ENCODE measurements at places on chromosomes 3 and 15.

- no peak for DNase-seq
These were observed 40.0 kb downstream of the TM4SF4 start for GRCh38 chr3:149514471-149514870.

- no peak for DNase-seq
These were observed 24.6 kb downstream of the CCR4 start for GRCh38 chr3:32975891-32976595.

- DNase-seq, result no peak
These were observed 95.1 kb downstream of the FOXP1 start for GRCh38 chr3:71488391-71488809.

DNA sequence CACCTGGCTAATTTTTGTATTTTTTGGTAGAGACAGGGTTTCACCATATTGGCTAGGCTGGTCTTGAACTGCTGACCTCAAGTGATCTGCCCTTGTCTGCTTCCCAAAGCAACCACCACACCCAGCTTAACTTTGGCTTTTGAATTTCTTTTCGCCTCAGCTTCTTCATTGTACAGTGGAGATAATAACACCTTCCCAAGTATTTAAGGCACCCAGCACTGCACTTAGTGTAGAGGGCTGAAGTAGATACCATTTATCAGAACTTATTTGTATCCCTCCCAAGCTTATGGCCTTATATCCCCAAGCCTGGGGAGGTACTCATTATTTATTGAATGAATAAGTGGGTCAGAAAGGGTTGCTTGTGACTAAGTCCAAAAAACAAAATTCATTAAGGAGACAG is 2.3 kb downstream of the SQOR start:
- no peak for DNase-seq

GRCh38 chr3:194045289-194045688 is 90.7 kb upstream of the HES1 start:
- no peak for DNase-seq

GRCh38 chr3:45135959-45136358 is 10.2 kb downstream of the CDCP1 start:
- DNase-seq, result peak; percentile 16

- DNase-seq, result no peak
These were observed 23.7 kb downstream of the CIP2A start for GRCh38 chr3:108565506-108565905.

- no peak for DNase-seq
These were observed 208.3 kb upstream of the SLITRK3 start for GRCh38 chr3:165404357-165405027.

DNA sequence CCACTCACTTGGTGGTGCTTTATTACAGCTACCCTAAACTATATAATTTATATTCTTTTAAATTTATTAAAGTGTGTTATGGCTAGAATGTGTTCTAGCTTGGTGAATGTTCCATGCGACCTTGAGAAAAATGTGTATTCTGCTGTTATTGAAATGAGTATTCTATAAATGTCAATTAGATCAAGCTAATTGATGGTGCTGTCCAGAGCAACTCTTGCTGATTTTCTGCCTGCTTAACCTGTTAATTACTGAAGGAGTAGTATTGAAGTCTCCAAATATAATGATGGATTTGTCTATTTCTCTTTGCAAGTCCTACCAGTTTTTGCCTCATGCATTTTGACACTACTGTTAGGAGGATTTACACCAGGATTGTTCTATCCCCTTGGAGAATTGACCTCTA is 3.2 kb upstream of the TEX9 start:
- no peak for DNase-seq

DNA sequence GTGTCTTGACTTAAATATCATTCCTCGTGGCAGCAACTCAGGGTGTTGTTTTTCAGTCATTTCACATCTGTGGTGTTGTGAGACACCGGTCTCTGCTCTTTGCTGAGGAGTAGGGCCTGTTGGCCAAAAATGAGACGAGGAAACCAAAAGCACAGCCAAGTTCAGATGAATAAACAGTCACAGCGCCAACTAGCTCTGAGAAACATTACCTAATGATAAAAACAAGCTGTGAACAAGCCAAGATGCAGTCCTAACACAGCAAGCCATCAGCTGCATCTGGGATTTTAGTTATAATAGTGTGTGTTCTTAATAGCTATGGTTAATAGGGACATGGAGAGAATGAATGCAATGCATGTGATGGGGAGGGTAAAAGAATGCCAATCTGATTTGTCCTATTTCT is 843.4 kb upstream of the DPPA4 start:
- DNase-seq, result peak; percentile 47

DNA sequence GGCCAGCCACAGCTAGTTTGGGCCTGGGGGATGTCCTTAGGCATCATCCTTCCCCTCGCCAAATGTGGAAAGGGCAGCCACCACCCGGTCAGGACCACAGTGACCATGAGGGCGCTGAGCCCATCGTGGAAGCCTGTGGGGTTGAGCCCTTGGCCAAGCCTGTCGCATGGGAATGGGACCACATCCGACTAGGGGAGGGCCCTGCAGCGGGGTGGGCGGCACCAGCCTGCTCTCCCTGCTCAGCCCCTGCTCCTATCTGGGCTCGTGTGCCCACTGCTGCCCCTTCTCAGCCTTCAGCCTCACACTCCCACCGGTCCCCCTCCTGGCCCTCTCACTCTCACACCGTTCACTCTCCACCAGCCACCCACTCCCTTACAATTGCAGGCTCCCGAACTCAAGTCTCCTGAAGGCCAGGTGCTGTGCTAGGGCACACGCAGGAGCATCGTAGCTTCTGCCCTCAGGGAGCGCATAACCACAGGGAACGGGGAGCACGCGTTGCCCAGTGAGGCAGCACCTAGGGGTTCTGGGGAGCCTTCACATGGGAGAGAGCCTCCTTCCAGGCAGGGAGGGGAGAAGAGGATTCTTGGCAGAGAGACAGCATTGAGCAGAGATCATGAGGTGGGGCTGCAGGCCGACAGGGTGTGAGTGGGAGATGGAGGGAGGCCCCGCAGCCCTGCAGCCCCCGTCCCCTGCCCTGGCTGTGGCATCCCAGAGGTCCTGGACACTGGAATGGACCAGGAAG is 26.1 kb downstream of the LOXL1 start:
- no peak for DNase-seq

- DNase-seq, result peak; percentile 60
These were observed 305.9 kb downstream of the CACNA2D3 start for GRCh38 chr3:54427941-54428871.

GRCh38 chr3:57555306-57555705 is 768 bp upstream of the PDE12 start:
- no peak for DNase-seq

DNA sequence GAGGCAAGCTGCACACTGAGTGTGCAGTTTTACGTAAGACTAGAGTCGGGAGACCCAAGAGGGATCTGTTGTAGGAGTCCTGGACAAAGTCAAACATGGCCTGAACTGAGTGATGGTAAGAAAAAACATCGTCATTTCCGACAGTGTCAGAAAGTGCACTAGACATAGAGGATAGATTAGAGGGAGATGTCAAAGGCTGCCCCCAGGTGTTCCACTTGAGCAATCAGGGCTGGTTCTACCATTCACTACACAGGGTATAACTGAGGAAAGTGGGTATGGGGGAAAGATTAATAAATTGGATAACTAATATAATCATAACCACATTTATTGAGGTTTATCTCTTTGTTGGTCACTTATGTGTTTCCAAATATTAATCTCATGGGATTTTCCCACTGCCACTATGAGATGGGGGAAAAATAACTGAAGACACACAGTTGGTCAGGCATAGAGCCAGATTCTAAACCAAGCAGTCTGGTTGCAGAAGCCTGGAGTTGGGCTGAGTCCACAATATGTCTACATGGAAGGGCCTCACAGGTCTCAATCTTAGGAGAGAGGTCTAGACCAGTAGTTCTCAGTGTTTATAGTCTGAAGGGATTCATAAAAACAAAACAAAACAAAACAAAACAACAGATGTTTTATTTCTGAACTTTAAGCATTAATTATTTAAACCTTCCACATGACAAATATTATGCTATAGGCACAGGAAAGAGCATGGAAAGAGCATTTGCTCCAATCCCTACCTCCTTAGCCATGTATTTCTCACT is 766.5 kb downstream of the NTRK3 start:
- peak; percentile 12 for DNase-seq

GRCh38 chr15:39417366-39418134 is 163.3 kb upstream of the THBS1 start:
- DNase-seq, result no peak

DNA sequence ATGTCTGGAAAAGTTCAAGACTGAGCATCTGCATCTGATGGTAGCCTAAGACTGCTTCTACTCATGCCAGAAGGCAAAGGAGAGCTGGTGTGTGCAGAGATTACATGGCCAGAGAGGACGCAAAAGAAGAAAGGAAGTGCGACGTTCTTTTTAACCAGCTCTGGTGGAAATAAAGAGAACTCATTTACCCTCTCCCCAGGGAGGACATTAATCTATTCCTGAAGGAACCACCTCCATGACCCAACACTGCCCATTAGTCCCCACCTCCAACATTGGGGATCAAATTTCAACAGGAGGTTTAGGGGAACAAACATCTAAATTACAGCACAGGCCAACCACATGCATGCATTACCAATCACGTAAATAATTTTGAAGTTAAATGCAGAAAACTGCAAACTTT is 1.5 kb upstream of the NCK1 start:
- no peak for DNase-seq

DNA sequence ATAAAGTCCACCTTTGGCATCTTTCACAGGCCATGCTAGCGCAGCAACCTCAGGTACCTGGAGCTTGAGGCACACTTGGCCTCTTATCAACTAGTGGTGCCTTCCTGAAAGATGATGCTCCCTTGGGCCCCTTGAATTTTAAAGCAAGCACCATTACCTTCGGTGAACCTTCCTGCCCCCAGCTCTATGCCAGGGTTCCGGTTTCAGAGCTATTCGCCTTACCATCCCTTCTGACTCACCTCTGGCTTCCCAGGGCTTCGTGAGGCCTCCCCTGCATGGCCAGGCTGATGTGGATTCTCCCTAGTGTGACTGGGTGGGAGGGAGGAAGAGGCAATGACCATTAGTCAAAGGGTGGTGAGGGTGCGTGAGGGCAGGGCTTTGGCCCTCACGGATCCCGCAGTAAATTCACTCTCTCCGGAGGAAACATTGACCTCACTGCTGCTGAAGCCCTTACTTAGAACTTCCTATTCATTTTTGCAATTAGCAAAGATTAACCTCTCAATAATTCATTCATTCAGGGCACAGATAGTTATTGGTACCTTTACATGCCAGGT is 16.3 kb downstream of the BHLHE40 start:
- no peak for DNase-seq

GRCh38 chr3:134838599-134838998 is 43.5 kb downstream of the EPHB1 start:
- DNase-seq, result no peak

DNA sequence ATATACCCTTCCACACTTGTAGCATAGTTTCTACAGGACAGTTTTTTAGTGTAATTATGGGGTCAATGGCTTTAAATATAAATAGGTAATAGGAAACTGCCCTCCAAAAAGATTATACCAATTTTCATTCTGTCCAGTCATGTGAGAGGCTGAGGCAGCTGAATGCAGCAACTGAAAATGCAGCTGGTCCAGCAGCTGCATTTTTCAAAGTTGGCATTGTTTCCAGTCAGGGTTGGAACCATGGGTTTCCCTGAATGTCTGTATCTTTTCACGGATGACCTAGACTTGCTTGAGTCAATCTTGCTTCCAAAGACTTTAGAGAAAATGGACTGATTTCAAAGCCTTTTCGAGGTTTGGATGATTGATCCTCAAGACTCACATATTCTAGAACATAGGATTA is 9.9 kb upstream of the KNL1 start:
- peak; percentile 81 for DNase-seq

DNA sequence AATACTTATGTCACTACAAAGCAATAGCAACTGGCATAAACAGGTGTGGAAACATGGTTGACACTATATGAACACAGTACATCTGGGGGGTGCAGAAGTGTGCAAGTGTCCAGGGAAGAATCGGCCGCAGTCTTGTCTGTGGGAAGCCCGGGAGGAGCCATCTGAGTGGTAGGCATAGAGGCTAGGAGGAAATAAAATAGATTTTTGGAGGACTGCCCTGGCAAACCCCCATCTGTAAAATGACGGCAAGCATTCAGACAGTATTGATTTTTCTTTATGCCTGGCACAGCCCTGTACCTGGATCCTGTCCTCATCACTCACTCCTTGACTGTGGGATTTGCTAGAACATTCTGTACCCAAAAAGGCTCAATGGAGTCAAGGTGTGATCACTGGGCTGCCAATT is 31.3 kb downstream of the THSD4 start:
- DNase-seq, result no peak

DNA sequence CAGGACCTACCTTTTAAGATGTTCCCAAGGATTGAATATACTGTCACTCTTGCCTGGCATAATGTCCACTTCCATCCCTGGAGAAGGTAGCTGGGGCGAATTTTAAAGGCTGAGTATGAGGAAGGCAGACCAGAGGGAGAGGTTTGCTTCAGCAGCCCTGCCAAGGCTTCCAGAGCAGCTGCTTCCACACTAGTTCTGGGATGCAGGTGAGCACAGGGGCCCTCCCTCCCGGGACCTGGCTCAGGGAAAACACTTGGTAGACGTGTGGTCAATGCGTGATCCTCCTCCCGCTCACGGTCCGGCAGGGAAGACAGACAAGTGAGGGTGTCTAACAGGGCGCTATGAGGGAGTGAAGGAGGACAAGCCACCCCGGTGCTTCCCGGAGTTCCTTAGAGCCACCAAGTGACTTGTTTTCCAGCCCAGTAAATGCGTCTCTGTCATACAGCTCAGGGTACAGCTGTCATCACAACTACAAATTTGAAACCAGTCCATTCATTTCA is 327.6 kb downstream of the ARRDC4 start:
- DNase-seq, result no peak

GRCh38 chr15:68985361-68985891 is 29.1 kb upstream of the NOX5 start:
- no peak for DNase-seq

GRCh38 chr3:32596909-32597369 is 26.3 kb upstream of the DYNC1LI1 start:
- DNase-seq, result no peak

- DNase-seq, result no peak
These were observed 136.0 kb upstream of the CFAP20DC start for GRCh38 chr3:59185591-59186369.

DNA sequence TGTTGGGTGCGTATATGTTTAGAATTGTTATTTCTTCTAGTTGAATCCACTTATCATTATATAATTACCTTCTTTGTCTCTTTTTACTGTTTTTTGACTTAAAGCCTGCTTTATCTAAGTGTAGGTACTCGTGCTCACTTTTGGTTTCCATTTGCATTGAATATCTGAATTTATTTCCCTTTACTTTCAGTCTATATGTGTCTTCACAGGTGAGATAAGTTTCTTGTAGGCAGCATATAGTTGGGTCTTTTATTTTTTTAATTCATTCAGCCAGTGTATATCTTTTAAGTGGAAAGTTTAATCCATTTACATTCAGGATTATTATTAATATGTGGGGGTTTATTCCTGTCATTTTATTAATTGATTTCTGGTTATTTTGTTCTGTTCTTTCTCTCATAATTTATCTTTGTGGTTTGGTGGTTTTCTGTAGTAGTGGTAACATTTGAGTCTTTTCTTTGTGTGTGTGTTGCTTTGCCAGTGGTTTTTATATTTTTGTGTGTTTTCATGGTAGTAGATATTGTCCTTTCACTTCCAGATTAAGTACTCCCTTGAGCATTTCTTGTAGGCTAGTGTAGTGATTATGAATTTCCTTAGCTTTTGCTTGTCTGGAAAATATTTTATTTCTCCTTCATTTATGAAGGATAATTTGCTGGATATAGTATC is 27.3 kb downstream of the STT3B start:
- DNase-seq, result no peak
